ENCODE measurements at places on chromosomes 2 and 18.

GRCh38 chr2:48767330-48767729, 11.8 kb upstream of the LHCGR start:
- no peak for DNase-seq

GRCh38 chr2:45307147-45307546, 297.9 kb upstream of the SIX2 start:
- no peak for DNase-seq

DNA sequence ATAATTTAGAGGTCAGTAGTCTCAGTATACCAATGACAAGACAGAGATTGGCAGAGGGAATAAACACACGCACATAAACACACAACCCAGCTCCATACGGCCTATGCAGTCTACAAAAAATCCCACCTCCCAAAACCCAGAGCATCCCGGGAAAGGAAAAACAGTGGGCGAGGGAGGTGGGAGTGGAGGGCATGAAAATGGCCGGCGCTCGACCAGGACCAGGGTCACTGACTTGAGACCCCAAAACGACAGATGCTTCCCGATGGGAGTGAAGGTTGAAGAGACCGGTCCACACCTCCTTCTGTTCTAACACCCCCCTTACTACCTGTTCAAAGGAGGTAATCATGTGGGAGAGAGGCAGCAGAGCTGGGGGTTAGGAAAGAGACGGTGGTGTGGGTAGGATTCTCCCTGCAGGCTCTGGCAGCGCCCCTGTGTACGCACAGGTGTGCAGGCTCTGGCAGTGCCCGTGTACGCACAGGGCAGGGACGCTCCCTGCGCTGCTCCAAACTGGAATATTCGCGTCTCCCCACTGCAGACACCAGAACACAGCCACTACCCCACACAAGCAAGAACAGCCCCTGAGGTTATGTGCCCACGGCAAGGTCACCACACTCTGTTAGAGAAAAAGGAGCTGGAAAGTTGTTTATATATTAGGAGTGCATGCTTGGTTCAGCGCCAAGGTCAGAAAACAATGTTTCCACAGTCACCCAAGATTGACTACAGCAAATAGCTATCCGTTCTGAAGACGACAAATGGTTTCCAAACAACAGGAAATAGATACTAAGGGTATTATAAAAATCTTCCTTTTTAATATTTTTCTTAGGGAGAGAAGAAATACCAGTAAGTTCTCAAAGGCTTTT, 67.9 kb downstream of the EIPR1 start:
- no peak for DNase-seq

- no peak for DNase-seq
Measured at GRCh38 chr2:16756831-16757644, 91.4 kb upstream of the CYRIA start.

DNA sequence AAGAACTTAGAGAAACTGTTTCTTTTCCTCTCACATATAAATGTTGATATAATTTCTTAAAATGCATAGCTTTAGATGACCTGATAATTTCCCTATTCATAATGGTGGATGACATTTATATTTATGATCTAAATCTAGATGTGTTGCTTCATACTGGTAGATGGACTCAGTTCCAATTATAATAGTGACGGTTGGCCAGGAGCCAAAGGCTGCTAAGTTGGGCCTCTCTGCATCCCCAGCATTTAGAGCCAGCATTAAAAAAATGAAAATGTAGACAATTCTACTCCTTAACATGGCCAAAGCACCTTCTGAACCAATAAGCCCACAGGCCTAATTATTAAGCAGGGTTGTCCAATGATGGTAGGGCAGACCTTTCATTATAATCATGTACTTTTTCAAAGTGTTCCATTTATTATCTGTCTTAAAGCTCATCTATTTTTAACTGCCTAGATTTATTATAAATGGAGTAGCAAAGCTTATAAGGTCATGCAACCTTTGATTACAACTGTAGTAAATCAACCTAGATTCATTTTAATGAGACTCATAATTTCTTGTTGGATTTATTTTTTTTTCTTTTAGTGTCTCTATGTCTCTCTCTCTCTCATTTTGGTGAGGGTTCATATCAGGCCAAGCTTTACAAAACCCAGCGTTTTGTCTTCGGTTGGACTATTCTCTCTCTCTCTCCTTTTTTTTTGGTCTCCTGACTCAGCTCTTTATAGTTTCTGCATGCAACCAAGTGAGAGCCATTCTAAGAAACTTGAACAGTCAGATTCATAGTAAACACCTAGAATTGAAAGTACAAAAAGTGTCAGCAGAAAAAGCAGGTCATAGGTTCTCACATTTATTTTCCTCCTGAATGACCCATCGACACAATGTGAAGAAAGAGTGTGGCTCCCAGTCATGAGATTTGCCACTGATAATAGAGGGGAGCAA, 2016.1 kb upstream of the PIK3C3 start:
- no peak for DNase-seq

GRCh38 chr2:179268277-179268925, 3.8 kb upstream of the SESTD1 start:
- no peak for DNase-seq

GRCh38 chr18:51150113-51150700, 47.3 kb downstream of the MEX3C start:
- no peak for DNase-seq

GRCh38 chr2:150710916-150711315, 223.4 kb upstream of the RND3 start:
- no peak for DNase-seq

GRCh38 chr2:55019526-55020258, 30.6 kb downstream of the RTN4 start:
- DNase-seq: no peak

- no peak for DNase-seq
Measured at GRCh38 chr2:24667542-24667941, 125.6 kb downstream of the PTRHD1 start.

DNA sequence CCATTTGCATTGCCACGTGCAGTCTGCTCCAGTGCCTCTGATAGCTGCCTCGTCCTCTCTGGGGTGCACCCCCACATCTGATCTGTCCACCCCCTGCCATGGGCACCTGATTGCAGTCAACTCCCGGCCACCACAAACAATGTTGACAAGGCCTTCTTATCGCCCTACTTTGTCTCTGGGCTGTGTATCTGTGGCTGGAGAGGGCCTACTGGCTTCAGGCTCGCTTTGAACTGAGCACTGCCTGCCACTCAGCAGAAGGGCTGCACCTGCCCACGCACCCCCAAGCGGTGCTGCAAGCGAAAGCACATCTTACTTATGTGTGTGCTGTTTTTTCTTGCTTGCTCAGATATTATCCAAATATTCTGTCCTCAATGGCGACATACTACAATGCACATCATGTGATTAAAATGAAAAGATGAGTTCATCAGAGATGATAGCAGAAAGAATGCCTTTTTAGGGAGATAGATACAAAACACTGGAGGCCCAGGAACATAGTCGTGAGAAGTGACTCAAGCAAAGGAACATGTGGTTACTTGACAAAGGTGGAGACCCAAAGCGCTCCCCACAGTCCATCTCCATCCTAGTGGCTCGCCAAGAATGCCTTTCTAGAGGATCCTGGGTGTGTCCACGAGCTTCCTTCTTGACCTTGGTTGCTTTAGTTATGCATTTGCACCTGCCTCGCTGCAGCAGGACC, 28.8 kb downstream of the FBLN7 start:
- no peak for DNase-seq

DNA sequence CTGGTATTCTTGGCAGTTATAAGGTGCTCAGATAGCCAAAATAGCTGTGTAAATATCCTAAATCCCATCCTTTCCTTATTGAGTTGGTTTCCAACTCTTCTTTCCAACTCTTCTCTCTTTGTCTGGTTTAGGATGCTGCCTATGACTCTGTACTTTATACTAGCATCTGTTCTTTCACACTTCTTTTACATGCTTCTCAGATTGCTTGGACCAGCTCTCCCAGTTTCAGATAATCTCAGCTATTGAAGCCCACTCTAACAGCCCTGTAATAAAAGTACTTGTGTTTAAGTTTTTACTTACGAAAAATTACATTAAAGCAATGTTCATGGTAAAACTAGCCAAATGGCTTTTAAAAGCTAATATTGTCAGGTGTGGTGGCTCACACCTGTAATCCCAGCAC, 14.7 kb upstream of the LHCGR start:
- DNase-seq: no peak

DNA sequence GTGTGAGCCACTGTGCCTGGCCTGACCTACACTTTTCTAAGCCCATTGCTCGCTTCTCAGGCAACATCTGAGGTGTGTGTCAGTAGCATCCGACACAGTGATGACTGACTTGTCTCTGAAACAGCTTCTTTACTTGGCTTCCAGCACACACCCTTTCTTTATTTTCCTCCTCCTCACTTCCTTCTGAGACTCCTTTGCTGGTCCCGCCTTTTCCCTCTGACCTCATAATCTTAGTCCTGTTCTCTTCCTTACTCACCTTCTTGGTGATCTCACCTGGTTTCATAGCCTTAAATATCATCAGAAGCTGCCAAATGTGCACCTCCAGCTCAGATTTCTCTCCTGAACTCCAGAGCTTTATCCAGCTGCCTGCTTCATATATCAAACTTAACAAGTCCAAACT, 66.6 kb upstream of the PELI1 start:
- no peak for DNase-seq

GRCh38 chr2:167240671-167241070, 352.4 kb downstream of the XIRP2 start:
- no peak for DNase-seq

- DNase-seq: no peak
Measured at GRCh38 chr18:76647322-76647721, 152.3 kb upstream of the ZNF516 start.

GRCh38 chr18:55515214-55515613, 72.8 kb downstream of the TCF4 start:
- no peak for DNase-seq

- DNase-seq: no peak
Measured at GRCh38 chr2:241860184-241861078, 1.7 kb upstream of the PDCD1 start.

- no peak for DNase-seq
Measured at GRCh38 chr2:36469710-36470109, 114.1 kb downstream of the CRIM1 start.

GRCh38 chr2:97740590-97741182, 27.3 kb downstream of the ZAP70 start:
- no peak for DNase-seq

DNA sequence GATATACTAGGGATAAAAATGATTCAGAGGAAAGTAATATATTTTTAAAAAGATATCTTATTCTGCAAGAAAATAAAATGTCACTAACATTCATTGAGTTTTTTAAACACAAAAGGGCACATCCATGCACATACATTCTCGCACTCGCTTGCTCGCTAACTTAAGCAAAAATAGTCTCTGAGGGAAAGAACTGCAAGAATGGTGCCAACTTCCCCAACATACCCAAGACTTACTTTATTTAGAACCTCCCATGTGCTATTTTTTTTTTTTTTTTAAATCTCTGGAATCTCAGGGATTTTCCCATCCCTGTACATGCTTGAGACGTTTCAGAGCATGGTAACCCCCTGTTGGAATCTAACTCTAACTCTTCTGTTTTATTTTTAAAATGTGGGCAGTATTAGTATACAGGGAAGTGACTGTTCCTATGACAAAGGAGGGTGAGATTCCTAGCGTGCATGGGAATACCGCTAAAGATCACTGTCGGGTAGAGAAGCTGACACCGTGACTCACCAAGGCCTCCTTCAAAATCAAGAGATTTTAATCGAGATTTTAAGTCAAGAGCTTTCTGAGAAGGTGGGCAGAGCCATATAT, 187.9 kb upstream of the ZEB2 start:
- DNase-seq: no peak

GRCh38 chr18:70554854-70555445, 266.1 kb downstream of the SOCS6 start:
- no peak for DNase-seq

DNA sequence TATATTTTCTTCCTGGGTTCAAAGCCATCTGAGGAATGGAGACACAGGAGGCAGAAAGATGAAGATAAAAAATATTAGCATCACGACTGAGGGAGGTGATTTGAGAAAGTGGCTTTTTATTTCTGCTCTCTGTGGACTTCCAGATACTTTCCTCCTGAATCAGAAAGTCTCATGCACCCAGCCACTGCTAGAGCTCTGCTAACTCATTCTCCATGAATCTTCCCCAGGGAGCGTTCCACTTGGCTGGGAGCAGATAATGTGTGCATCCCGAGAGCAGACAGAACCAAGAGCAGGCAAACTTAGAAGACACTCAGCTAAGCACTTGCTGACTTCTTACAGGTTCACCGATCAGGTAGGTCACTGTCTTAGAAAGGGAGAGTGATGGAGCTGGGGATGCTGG, 264.1 kb upstream of the THUMPD2 start:
- DNase-seq: no peak

DNA sequence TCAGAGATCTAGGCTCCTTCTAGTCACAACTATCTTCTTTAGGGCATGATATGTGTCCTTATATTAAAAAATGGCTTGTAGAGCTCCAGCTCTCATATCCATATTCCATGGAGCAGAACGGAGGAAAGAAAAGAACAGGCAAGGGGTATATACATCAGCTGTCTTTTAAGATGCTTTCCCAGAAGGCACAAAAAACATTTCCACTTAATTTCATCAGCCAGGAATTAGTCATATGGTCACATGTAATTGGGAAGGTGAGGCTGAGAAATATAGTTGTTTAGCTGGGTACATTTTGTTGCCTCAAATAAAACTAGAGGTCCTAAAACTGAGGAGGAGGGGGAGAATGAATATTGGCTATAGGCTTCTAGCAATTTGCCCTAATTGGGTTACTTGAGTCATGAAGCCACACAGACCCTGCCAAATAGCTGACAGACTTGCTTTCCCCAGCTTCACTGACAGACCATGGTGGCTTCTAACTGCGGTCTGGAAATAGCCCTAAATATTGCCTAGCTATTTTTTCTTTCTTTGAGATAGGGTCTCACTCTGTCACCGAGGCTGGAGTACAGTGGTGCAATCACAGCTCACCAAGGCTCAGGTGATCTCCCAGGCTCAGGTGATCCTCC, 20.0 kb downstream of the MAIP1 start:
- DNase-seq: no peak

- DNase-seq: no peak
Measured at GRCh38 chr2:68403199-68403644, 38.1 kb downstream of the PLEK start.

- DNase-seq: no peak
Measured at GRCh38 chr2:1925928-1926327, 181.6 kb upstream of the PXDN start.

- DNase-seq: no peak
Measured at GRCh38 chr2:202032846-202033316, 774 bp upstream of the FZD7 start.

- DNase-seq: no peak
Measured at GRCh38 chr2:171811245-171811628, 82.8 kb downstream of the SLC25A12 start.
